ENCODE measurements at places on chromosomes 6 and 20.

DNA sequence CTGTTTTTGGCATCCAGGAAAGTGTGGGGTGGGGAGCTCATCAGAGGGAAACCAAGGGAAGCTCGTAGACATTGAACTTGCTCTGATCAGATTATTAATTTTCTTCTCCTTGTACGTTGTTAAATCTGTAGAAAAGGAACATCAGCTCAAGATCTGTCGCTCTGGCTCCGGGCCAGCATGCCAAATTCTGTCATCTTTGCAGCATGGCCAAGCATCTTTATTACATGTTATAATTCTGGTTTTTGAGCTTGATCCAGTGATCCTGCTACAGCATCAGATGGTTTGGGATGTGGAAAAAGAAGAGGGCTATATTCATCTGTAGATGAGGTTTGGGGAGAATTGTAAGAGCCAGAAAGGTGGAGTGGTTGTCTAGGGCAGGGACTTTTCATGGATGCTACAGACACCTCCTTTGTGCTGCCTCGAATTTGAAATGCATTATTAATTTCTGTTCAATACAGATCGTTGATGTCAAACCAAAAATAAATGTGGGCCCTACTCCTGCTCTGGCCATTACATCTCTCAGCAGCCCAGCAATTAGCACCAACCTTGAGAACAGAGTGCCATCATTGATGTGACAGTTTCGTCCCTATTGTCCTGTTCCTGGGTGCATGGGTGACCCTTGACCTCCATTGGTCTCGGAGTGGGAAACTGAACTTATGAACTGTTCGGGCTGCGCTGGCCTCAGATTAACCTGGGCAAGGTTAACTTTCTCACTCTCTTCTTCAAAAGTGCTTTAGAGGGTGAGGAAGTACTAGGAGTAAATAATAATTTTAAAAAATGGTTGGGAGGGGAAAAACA lies 250.8 kb downstream of the SOX4 start:
- no peak for DNase-seq

- DNase-seq = no peak
Measured at GRCh38 chr6:34317172-34317477, 68.3 kb upstream of the SMIM29 start.

GRCh38 chr20:39117491-39117890 lies 155.3 kb downstream of the DHX35 start:
- DNase-seq = no peak

GRCh38 chr6:125869427-125869826 lies 78.7 kb downstream of the NCOA7 start:
- DNase-seq = no peak

DNA sequence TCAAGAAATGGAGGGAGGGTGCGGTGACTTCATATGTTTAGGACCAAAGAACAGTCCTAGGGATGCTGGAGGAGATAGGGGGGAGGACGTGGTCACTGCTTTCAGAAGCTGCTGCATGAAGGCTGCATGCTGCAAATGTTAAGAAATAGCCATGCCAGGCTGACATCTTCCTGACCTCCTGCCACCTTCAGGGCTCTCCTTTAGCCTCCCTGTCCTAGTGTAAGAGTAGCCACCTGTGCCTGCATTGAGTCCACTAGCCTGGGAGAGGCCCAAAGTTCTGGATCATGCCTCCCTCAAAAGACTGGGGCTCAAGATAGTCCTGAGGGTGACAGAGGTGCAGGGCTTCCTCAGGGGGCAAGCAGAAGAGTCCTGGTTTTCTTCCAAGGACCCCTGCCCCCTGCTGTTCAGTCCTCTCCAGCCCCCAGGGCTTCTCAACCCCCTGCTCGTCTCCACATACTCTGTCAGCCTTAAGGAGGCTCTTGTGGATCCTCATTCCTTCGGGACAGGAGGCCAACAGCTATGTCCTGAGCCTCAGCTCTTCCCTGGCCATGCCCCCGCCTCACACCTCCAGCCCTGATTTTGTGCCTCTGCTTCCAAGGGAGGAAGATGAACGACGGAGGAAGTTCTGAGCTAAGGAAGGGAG lies 96.3 kb downstream of the MRPL14 start:
- no peak for DNase-seq

GRCh38 chr20:40757087-40757486 lies 68.1 kb upstream of the MAFB start:
- DNase-seq = no peak

DNA sequence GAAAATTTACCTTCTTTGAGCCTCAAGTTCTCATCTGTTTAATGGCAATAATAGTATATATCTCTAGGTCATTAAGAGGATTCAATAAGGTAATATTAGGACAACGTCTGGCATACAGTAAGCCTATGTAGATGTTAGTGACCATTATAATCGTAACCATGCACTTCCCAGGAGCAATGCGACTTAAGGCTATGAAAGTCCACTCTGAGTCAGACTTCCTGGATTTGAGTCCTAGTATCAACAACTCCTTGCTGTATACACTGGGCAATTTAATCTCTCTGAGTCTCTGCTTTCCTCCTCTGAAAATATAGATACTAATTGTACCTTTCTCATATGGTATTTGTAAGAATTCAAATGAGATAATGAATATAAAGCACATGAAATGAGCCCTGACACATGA lies 168.1 kb upstream of the HDDC2 start:
- no peak for DNase-seq

GRCh38 chr6:135310291-135310690 lies 129.2 kb downstream of the MYB start:
- no peak for DNase-seq

- no peak for DNase-seq
Measured at GRCh38 chr6:39347206-39347605, 24.7 kb upstream of the KCNK16 start.

GRCh38 chr6:108862479-108863191 lies 14.4 kb downstream of the ARMC2 start:
- DNase-seq = no peak

DNA sequence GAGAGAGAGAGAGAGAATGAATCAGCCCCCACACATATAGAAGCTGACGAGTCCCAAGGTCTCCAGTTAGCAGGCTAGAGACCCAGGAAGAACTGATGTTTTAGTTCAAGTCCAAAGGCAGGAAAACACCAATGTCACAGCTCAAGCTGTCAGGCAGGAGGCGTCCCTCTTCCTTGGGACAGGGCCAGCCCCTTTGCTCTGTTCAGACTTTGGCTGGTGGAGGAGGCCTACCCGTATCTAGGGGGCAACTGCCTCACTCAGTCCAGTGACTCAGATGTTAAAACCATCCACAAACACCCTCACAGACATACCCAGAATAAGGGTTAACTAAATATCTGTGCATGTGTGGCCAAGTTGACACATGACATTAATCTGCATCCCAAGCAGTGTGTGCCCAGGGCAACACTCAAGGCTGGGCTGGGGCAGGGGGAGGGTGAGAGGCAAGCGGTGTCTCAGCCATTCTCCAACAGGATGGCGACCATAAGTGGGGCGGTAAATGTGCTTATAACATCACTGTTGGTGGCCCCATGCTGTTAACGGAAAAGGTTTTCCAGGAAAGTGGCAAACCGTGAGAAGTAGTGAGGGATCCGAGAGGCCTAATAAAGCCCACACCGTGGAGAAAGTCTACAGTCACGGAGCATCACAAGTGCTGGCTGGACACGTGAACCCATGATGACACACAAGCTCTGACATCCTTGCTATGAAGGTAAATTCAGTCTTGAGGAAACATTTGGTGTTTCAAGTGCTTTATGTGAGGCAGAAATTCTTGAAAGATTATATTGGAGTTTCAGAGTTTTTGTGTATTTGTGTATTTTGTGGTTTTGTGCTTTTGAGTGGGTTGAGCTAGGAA lies 28.1 kb downstream of the RAMACL start:
- DNase-seq = no peak

DNA sequence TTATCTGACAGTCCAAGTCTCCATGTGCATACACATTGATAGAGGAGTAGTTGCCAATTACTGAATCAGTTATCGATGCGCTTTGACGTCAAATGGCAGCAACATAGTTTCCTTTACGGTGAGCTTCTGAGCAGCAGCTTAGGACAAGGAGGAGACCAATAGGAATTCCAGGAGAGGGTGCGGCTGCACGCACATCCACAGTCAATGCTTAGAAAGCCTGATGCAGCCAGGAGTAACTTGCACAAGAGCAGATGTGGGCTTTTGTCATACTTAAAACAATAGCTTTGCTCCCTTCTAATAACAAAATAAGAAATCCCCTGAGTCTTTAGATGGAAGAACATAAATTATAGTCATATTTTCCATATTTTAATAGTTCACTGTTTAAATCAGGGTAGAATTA lies 442.1 kb downstream of the BCKDHB start:
- no peak for DNase-seq

DNA sequence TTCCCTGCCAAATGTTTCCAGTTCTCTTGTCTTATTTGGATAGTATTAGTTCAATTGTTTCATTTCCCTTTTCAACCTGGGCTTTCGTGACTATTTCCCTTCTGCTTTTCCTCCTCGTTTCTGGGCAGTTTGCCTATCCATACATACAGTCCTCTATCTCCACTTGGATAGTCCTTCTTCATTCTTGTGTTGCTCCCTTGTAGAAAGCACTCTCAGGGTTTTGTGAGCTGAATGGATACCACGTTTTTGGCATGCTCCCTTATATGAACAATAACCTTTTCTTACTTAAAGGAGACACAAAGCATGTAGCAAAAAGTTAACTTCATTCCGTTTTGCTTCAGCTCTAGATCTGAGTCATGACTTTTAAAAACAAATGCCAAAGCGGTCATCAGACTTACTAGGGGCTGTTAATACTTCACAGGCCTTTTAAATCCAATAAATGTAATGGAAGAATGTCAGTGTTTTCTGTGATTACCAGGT lies 16.6 kb downstream of the CRYBG1 start:
- DNase-seq = no peak

- DNase-seq = no peak
Measured at GRCh38 chr6:21188505-21189223, 404.9 kb upstream of the SOX4 start.

DNA sequence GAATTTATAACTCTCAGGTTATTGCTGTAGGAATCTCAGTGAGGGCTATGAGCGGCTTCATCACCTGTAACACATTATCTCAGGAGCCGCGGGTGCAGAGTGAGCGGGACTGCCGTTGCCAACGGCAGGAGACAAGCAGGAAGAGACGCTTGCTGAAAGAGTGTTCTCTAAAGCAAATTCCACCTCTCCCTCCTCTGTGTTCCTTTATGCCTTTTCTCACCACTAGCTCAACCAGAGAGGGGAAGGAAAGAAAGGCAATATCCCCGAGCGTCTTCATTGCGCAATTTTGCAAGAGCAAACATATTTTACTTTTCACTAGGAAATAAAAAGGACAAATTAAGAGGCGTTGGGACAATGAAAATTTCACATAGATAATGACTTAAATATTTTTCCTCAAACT lies 185.2 kb upstream of the EXOC2 start:
- no peak for DNase-seq

- no peak for DNase-seq
Measured at GRCh38 chr6:7505189-7505699, 36.2 kb upstream of the DSP start.

GRCh38 chr6:41859356-41859755 lies 35.8 kb downstream of the USP49 start:
- no peak for DNase-seq

- no peak for DNase-seq
Measured at GRCh38 chr6:97262676-97263075, 20.3 kb downstream of the MMS22L start.

- DNase-seq = no peak
Measured at GRCh38 chr20:58854638-58855471, 2.3 kb downstream of the GNAS start.

GRCh38 chr6:168916576-168917211 lies 337.0 kb downstream of the THBS2 start:
- no peak for DNase-seq

GRCh38 chr6:134729561-134729960 lies 220.3 kb downstream of the ALDH8A1 start:
- no peak for DNase-seq

GRCh38 chr6:152295346-152295745 lies 341.8 kb downstream of the SYNE1 start:
- DNase-seq = no peak

DNA sequence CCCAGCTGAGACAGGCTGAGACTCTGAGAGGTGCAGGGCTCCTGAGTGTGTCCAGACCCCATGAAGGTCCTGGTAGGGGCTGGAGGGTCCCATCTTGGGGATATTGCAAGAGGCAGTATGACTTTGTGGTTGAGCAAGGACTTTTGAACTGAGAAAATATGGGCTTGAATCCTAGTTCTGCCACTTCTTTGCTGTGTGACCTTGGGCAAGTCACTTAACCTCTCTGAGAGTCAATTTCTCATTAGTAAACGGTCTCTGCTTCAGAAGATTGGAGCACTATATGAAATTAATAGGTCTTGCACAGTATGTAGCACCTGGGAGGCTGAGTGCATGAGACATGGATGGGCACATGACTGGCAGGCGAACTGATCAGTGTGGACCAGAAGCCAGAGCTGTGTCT lies 42.7 kb downstream of the TFEB start:
- DNase-seq = no peak

- DNase-seq = no peak
Measured at GRCh38 chr20:62425281-62426058, 1.9 kb downstream of the RBBP8NL start.

GRCh38 chr6:124040655-124041054 lies 237.0 kb downstream of the NKAIN2 start:
- DNase-seq = no peak

DNA sequence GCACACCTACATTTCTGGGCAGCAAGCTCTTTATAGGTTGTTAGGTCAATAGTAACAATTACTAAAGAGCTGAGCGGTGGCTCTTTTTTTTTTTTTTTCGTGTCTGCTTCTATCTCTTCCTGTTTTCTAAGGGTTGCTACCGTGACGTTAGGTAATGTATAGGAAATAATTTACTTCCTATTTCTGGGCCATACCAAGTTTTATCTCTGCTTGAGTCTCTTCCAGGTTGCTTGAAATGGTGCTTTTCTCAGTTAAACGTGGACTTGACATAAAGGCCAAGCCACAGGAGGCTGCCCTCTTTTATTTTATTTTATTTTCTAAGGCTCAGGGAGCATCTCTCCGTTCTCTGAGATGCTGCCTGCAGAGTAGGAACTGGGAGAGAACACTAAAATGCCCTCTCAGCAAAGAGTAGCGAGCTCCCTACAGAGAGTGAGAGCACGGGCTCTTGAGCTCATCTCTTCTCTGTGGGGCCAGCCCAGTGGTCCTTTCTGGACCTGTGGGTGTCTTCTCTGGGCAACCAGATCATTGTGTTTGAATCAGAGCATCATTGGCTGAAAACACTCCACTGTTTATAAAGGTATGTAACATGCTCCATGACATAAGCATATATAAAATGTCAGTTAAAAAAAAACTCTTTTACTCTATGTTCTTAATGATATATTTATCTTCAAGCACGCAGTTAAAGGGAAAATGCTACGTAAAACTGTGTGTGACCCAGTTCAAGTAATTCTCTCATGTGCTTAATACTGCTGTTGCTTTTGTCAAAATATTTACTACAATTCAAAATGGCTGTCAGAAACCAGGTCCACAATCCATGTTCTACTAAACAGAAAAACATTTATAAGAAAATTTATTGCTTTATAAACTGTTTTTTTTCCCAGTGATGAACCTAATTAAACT lies at the start of gene ZNF831:
ZNF831 (plus strand) TSS at position 191 of the 900 bp plus-strand sequence. CDS start 27,199 bp downstream, outside the sequence.
- DNase-seq = no peak

DNA sequence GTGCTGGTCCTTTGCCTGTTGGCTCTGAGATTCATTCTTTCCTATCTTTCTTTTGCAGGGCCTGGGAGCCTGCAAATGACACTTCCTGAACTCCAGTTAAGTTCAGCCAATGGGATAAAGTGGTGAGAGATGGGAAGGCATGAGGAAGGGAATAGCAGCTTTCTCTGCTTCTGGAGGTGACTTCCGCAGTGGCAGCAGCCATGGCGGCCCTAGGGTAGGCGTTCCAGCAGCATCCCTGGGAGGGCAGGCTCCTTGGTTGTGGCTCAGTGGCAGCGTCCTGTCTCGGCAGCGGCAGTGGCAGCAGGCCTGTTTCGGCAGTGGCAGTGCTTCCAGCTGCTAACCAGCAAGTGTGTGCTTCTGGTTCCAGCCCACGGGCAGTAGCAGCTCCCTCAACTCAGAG lies 7.3 kb upstream of the MDFI start:
- DNase-seq = no peak

All from activated T-helper 9 cell treated with anti-CD3 and anti-CD28 coated beads, Interleukin-2, amount 50 U/mL, for 16 hours (primary cell).